ENCODE measurements at places on chromosomes 2 and 18. TPM values are rescaled to one million over a fixed set of nuclear protein-coding genes. Genes with fewer than 3 reads are reported as not detected.

- no peaks in the 10 kb centered on the region for H3K27me3 ChIP-seq
- H3K36me3 ChIP-seq = no peaks in the 10 kb centered on the region
- no peak overlapping the region for H3K4me3 ChIP-seq
- DNase-seq = no peak
- no peak overlapping the region for H3K27ac ChIP-seq
These were observed 30.5 kb upstream of the RMDN2 start for GRCh38 chr2:37894601-37895000.

DNA sequence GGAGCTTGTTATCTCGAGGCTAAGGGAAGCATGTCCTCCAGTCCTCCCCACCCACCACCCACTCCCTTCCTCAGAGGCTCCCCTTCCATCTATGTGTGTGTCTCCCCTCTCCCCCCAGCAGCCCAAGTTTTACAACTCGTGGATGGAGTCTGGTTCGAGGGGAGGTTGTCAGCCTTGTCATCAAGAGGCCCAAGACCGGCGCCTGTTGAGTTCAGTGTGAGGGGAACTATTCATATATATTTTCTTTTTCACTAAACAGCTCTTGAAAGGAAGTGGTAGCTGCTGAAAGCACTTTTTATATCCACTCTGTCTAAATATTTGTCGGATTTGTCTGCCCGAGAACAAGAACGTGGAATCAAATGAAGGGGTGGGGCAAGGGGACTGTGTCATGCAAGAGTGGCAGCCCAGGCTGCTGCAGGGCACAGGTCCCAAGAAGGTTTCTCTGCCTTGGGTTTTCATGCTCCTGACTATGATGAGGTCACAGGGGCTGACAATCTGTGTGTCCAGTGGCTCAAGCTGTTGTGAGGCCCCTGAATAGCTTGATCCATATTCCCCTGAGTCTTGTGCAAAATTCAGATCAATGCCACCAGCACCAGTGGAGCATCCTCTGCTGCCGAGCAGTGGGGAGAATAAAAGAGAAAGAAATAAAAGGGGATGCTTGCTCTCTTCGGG, 35.0 kb downstream of the NRP2 start:
- H3K27ac ChIP-seq = no peak overlapping the region

DNA sequence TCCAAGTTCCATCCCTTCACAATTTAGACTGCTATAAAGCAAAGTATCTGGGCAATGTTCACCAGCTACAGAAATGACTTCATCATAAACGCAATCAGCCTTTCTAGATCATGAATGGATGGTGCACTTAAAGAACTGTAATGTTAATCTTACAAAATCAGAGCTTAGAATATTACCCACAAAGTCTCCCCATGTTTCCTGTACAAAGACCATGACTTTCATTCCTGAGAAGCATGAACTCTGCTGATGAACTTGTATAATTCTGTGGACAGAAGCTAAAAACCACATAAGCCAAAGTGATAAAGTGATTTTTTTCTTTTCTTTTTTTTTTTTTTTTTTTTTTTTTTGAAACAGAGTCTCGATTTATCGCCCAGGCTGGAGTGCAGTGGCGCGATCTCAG, 53.3 kb downstream of the C1D start:
- H3K4me1 ChIP-seq = no peaks in the 10 kb centered on the region
- no peaks in the 10 kb centered on the region for H3K27me3 ChIP-seq
- no peak for DNase-seq
- no peaks in the 10 kb centered on the region for H3K36me3 ChIP-seq
- H3K27ac ChIP-seq = no peak overlapping the region
- no peak overlapping the region for H3K4me3 ChIP-seq

DNA sequence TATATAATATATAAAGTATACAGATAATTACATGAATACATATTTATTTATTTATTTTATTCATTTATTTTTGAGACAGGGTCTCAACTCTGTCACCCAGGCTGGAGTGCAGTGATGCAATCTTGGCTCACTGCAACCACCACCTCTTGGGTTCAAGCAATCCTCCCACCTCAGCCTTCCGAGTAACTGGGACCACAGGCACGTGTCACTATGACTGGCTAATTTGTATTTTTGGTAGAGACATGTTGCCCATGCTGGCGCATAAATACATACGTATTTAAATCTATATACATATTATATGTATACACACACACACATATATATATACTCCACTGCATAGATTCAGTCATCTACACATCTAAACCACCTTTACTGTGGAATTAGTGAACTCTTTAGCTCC, 20.6 kb upstream of the NDUFV2 start:
- H3K27ac ChIP-seq = no peak overlapping the region
- no peaks in the 10 kb centered on the region for H3K4me1 ChIP-seq
- no peak for DNase-seq
- no peak overlapping the region for H3K4me3 ChIP-seq
- no peaks in the 10 kb centered on the region for H3K36me3 ChIP-seq
- H3K27me3 ChIP-seq = no peaks in the 10 kb centered on the region

DNA sequence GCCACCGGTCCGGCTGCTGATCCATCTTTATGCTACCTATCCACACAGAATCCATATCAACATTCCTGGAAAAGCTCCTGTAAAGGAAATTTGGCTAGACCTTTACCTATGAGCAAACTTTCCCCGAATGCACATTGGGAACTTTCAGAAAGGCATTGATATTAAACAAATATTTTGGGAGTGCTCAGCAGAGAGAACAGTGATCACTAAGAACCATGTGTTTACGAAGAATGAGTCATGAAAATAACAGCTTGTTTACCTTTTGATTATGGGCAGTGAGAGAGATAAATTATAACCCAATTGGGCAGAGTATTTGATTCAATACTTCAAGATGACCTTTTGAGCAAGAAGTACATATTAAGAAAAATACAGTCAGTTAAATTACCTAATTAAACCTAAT, 189.7 kb upstream of the CDH2 start:
- no peaks in the 10 kb centered on the region for H3K4me1 ChIP-seq
- no peaks in the 10 kb centered on the region for H3K36me3 ChIP-seq
- H3K4me3 ChIP-seq = no peak overlapping the region
- DNase-seq = no peak
- no peak overlapping the region for H3K27ac ChIP-seq

DNA sequence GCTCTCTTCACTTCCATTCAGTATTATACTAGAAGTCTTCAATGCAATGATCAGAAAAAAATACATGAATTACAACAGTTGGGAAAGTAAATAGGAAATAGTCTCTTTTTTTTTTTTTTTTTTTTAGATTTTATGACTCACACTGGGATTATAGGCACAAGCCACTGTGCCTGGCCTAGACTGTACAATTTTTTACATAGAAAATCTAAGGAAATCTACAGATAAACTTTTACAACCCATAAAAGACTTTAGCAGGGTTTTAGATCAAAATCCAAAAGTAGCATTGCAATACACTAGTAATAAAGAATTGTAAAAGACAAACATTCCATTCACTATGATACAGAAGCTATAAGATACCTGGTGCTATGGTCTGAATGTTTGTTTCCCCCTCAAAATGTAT, 39.0 kb downstream of the CFAP221 start:
- DNase-seq = no peak
- H3K27me3 ChIP-seq = no peaks in the 10 kb centered on the region
- no peaks in the 10 kb centered on the region for H3K36me3 ChIP-seq
- H3K4me1 ChIP-seq = no peaks in the 10 kb centered on the region

DNA sequence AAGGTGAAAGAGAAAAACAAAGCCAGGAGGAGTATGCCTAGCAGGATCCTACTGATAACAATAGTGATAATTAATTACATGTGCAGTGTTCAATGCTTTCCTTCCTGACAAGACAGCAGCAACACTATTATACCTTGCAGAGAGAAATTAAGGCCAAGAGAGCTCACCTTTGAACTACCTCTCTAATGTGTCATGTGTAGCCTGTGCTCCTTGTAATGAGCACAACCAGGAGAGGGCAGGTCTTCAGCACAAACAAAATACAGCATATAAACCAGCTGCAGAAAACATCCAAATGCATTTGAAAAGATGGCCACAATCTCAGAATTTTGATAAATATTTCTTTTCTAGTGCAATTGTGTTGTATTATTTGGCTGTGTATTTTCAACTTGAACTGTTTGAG, 1425.7 kb downstream of the DSC3 start:
- no peaks in the 10 kb centered on the region for H3K4me1 ChIP-seq
- H3K27ac ChIP-seq = no peak overlapping the region
- no peaks in the 10 kb centered on the region for H3K36me3 ChIP-seq

DNA sequence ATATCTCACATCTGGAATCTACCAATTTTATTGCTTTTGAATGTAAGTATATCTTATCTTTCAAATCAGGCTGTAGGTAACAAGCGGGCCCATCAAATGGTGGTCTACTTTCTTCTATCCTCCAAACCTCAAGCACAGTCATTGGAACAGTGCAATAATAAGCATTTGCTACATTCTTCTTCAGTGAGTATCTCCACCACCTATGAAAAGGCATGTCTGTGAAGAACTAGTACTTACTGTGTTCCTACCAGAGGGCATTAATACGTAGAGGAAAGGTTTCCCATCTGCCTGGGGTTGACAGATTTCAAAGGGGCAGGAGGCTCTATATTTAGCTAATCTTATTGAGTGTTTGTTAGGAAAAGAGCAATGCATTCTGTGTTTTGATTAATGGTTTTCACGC, 411.1 kb downstream of the NCKAP5 start:
- DNase-seq = no peak
- no peak overlapping the region for H3K4me3 ChIP-seq
- H3K27ac ChIP-seq = no peak overlapping the region
- no peaks in the 10 kb centered on the region for H3K4me1 ChIP-seq
- H3K27me3 ChIP-seq = no peaks in the 10 kb centered on the region
- no peaks in the 10 kb centered on the region for H3K36me3 ChIP-seq

DNA sequence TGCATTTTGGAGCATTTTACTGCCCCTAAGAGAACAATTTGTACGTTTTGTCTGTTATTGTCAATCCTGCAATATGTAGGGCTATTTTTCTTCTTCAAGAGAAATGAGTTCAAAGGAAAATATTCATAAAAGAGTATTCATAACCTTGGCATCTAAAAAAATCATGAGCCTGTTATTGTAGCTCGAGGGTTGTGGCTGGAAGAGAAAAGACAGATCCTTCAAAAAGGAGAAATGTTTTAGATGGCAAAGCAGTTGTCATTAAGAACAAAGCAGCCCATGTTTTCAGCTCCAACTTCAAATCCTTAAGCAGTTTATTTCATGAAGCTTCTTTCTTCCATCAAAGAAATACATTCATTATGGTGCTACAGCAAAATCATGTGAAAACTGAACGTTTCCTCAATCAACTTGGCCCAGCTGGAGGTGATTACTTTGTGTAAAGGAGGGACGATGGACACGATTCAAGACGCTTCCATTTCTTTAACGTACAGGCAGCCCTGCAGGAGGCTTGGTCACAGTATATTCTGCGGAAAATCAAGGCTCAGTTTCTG, 31.4 kb downstream of the QPCT start:
- H3K27me3 ChIP-seq = no peaks in the 10 kb centered on the region
- H3K4me3 ChIP-seq = no peak overlapping the region
- no peak overlapping the region for H3K27ac ChIP-seq

- no peak overlapping the region for H3K27ac ChIP-seq
- no peaks in the 10 kb centered on the region for H3K4me1 ChIP-seq
- H3K27me3 ChIP-seq = no peaks in the 10 kb centered on the region
- no peak overlapping the region for H3K4me3 ChIP-seq
- H3K36me3 ChIP-seq = no peaks in the 10 kb centered on the region
These were observed 547.9 kb upstream of the ID2 start for GRCh38 chr2:8133913-8134472.

DNA sequence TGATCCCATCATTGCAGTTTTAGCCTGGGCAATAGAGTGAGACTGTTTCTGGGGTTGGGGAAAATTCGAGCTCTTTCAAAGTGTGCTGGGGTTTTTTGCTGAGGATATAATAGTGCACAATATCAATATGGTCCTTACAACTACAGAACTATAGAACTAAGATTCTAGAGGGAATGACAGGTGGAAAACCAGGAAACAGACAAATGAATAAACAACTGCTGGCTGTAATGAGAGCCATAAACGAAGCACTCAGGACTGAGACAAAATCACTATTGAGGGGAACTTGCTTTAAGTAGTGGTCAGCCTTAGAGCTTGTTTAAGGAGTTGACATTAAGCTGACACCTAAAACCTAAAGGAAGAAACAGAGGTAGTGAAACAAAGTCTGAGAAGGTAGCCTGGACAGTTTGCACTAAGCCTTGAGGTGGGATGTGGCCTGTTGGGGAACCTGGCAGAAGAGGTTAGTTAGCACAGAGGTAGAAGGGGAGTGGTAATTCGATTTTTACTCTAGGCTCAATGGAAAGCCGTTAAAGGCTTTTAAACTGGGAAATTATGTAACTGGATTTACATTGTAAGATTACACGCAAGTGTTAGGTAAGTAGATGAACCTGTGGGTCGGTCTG, 33.8 kb downstream of the LCLAT1 start:
- no peaks in the 10 kb centered on the region for H3K36me3 ChIP-seq
- no peaks in the 10 kb centered on the region for H3K27me3 ChIP-seq
- no peak overlapping the region for H3K27ac ChIP-seq
- no peak for DNase-seq
- H3K4me3 ChIP-seq = no peak overlapping the region

DNA sequence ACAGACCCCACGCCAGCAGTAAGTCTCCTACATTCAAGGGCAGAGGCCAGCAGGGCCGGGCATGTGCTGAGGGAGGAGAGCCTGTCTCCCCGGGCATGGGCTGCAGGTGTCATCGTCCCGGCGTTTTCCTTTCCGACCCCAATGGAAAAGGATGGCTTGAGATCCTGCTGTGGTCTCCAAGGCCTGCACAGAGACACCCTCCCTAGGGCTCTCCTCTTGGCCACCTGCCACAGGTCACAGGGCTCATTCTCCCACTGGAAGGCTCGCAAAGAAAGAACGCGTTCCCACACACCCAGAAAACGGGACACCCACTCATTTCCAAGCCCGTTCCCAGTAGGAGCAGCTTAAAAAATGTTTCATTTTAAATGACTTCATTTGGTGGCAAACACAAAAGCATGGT, 41.0 kb downstream of the DIPK1C start:
- H3K27ac ChIP-seq = no peak overlapping the region
- DNase-seq = no peak
- H3K4me1 ChIP-seq = no peaks in the 10 kb centered on the region
- no peaks in the 10 kb centered on the region for H3K36me3 ChIP-seq
- no peaks in the 10 kb centered on the region for H3K27me3 ChIP-seq

- no peaks in the 10 kb centered on the region for H3K36me3 ChIP-seq
- H3K4me1 ChIP-seq = no peaks in the 10 kb centered on the region
- H3K4me3 ChIP-seq = no peak overlapping the region
- H3K27me3 ChIP-seq = no peaks in the 10 kb centered on the region
- DNase-seq = no peak
These were observed 173.0 kb downstream of the BCL11A start for GRCh38 chr2:60380411-60380810.

GRCh38 chr2:98880266-98881152, 55.5 kb downstream of the CRACDL start:
- no peaks in the 10 kb centered on the region for H3K4me1 ChIP-seq
- DNase-seq = no peak
- no peak overlapping the region for H3K27ac ChIP-seq

DNA sequence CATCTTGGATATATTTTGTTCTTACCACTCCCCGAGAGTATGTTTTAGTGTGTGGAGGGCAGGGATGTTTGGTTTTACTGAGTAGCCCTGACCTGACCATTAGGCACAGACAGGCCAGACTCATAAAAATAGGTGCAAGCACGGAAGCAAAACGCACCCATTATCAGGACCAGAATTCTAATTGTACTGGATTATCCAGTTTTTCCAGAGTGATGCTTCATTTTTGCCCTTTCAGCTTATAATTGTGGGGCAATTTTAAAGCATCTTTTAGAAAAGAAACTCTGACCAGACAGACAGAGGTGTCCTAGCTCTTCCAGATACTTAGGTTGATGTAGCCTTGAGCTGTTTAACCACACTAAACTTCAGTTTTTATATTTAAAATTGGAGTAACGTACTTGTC, 4.4 kb downstream of the NCOA1 start:
- DNase-seq = no peak
- H3K27me3 ChIP-seq = no peaks in the 10 kb centered on the region
- no peak overlapping the region for H3K4me3 ChIP-seq
- H3K27ac ChIP-seq = no peak overlapping the region
- no peaks in the 10 kb centered on the region for H3K4me1 ChIP-seq

Gene LRATD1
- 0.79 TPM for total RNA-seq

Gene SP140L
- 11.9 TPM for total RNA-seq

Gene TUBB8B
- not detected for total RNA-seq

Measured in right lobe of liver (tissue), 6 donors.